Stimulated activated CD4-positive, alpha-beta T cell treated with anti-CD3 and anti-CD28 coated beads, Interleukin-1b, Interleukin-23, amount 100 ng/mL, for 1 hour (primary cell): ENCODE measurements at places on chromosomes 12 and 14.

GRCh38 chr14:40119765-40120164 is 687.5 kb upstream of the FBXO33 start:
- DNase-seq = no peak

DNA sequence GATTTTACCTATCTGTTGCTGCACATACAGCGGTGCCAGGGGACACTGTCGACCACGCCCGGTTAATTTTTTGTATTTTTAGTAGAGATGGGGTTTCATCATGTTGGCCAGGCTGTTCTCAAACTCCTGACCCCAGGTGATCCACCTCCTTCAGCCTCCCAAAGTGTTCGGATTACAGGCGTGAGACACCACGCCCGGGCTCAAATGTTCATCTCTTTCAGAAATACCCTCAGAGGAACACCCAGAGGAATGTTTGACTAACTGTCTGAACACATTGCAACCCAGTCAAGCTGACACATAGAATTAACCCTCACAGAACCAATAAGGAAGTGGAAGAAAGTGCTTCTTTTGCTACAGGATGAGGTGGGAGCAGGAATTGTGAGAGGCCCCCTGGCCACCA is 15.0 kb upstream of the ETFBKMT start:
- DNase-seq = no peak

GRCh38 chr12:3803865-3804472 is 51.1 kb upstream of the CRACR2A start:
- DNase-seq = peak; percentile 50

DNA sequence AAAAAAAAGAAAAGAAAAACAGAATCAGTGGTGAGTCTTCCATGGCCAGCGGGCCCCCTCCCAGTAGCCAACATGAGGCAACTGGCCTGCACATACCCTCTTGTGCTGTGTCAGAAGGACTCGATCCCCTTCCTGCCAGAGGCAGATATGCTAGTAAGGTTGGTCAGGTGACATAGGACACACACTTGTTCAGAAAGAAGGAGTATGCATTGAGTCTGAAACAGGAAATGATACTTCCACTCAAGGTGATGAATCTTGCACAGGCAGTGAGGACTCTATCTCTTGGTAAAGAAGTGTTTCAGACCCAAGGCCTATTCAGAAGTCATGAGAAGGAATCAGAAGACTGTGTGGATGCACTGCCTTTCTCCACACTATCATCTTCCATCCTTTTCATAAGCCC is 269.7 kb upstream of the FAR2 start:
- no peak for DNase-seq

DNA sequence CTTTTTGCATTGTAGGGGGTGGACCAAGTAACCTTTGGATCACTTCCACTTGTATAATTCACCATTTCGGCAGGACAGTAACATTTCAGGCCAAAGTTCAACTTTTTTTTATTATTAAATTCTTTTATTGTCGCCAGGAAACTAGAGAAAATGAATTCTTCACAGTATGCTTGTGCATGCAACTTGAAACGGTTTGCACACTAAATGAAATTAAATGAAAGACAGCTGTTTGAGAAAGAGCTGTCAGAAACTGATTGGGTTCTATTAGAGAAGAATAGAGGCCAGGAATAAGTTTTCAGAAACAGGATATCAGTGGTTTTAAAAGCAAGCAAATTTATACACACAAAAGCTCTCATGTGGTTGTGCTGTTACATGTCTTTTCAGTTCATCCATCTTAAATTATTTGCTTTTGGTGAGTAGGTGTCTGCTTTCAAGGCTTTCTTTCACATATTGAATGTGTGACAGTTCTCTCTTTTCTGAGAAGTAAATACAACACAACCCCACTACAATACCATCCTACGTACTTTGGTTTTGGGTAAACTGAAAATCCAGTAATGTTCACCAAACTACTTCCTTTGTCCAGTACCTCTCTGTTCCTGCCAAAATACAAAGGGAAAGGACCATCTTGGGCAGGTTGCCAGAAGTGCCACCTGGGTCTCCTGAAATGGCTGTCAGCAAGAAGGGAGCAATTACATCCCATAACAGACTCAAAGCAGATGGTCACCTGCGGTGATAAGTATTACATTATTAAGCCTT is 291.7 kb downstream of the RAD51B start:
- no peak for DNase-seq

DNA sequence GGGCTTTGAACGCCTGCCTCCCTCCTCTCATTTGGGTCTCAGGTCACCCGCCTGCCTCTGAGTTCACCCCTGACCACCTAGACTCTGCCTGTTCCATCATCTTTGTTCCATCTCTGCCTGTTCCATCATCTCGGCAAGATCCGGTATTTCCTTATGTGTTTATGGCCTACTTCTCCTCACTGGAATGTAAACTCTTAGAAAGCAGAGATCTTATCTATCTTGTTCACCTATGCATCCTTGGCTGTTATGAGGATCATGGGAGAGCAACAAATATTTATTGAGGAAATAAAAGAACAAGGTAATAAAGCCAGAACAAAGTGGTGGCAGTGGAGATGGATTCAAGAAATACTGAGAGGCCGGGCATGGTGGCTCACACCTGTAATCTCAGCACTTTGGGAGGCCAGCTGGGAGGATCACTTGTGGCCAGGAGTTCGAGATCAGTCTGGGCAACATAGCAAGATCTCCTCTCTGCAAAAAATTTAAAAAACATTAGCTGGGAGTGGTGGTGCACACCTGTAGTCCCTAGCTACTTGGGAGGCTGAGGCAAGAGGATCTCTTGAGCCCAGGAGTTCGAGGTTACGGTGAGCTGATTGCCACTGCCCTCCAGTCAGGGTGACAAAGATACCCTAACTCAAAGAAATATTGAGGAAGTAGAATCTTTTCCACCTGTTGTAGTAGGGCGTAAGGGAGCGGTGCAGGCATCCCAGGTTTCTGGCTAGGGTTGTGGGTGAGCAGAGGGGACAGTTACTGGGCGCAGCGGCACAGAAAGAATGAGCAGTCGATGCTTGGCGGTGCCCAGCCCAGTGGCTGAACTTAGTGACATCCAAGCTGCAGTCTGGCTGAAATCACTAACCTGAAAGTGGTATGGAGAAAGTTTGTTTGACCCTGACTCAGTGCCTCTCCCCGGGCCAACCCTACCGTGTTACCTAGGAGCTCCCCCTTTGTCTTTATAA is 1.7 kb upstream of the KLC1 start:
- no peak for DNase-seq

- no peak for DNase-seq
Measured at GRCh38 chr14:58430156-58430555, 2.6 kb downstream of the KIAA0586 start.

GRCh38 chr12:98439981-98440581 is 75.3 kb upstream of the TMPO start:
- no peak for DNase-seq

DNA sequence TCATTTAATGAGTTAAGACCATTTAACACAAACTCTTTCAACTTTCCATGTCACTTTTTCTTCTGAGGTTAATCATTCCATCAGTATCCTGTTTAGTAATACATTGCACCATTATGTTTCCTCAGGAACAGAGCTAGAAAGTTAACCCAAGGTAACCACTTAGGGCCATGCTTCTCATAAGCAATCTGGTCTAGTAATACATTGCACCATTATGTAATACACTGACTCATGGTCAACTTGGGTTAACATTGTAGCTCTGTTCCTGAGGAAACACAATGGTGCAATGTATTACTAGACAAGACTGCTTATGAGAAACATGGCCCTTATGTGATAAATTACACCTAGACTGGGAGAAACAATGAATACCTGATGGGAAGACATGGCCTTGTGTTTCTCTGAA is 21.7 kb downstream of the ERH start:
- DNase-seq = no peak

DNA sequence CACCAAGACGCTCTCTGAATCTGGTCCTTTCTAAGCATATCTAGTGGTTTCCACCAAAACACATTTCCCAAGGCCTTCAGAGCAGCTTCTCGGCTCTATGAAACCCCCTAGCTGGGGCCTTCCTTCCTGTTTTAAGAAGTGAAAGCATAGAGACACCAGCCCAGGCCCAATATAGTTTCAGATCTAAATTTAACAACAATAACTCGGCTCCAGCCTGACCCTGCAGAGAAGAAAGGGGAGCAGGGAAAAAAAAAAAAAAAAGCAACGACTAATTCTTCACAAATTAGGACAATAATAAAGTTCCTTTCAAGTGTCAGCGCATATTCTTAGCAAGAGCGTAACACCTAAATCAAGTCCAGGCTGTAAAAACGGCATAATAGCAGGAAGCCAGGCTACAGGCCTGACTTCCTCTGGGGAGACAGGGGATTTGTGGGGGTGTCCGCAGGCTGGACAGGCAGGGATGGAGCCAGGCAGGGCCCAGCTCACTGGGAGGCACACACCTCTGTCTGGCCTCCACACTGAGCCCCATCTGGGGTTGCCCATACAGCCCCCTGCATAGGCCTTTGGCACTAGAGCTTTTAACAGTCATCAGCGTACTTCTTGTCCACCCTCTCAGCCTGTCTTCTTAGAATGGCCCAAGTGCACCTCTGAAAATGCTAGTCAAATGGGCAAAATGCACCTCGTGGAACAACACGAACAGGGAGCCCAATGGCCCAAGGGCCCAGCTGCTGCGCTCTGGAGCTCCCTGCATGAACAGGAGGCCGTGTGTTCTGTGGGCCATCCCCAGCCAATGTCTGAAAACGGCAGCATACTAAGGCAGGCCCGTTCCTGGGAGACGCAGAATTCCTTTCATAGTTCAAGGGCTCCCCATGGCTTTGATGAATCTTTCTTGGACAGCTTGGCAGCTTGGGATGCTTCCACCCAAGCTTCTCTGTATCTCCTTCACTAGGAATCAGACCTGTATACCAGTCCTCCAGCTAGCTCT is 772.9 kb downstream of the MED13L start:
- DNase-seq = no peak
